ENCODE measurements at places on chromosomes 3 and 15.

DNA sequence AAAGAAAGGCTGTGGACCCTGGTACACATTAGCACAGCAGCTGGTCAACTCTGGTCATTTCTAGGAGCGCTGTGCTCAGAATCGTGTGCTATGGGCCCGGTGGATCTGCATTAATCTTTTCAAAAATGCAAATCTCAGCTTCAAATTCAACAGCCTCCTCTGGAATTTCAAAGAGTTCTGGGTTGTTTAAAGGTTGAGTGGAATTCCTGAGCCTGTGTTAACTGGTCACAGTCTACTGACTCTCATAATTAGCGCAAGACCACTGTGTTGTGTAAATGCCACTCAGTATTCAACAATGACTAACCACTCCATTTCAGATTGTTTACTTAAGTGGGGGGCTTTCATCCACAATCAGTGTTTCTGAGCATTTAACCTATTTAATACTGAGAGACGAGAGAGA, 2.7 kb upstream of the ARNT2 start:
- DNase-seq, result no peak

DNA sequence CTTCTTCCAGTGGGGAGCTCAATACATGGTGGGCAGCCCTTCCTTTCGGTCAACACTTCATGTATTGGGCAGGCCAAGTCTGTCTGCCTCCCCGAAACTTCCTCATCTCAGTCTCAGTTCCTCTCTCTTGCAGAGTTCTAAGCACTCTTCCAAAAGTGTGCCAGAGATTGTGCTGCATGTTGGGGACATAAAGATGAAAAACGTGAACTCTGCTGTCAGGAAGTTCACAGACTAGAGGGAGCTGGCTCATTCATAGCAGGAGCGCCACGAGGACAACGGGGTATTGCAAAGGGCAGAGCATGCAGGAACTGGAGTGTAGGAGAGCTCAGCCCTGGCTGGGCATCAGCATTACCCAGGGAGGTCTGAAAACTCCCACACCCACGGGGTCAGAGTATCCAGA, 15.3 kb upstream of the EPHB3 start:
- DNase-seq, result peak; percentile 91

DNA sequence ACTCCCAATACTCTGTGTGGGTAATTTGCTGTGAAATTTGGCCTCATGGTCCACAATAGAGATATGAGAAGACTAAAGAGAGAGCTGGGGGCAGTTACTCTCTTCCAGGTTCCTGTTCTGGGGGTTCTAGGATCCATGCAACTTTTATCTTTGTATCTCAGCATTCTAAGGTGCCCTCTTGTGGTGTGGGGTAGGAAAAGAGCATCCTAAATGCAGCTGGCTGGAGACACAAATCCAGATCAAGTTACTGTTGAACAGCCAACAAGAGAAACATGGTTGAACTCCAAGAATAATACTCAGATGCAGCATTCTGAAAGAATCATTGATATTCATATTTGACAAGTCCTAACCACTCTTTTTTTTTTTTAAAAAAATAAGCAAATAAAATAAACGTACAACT, 238.2 kb downstream of the GREM1 start:
- peak; percentile 31 for DNase-seq

DNA sequence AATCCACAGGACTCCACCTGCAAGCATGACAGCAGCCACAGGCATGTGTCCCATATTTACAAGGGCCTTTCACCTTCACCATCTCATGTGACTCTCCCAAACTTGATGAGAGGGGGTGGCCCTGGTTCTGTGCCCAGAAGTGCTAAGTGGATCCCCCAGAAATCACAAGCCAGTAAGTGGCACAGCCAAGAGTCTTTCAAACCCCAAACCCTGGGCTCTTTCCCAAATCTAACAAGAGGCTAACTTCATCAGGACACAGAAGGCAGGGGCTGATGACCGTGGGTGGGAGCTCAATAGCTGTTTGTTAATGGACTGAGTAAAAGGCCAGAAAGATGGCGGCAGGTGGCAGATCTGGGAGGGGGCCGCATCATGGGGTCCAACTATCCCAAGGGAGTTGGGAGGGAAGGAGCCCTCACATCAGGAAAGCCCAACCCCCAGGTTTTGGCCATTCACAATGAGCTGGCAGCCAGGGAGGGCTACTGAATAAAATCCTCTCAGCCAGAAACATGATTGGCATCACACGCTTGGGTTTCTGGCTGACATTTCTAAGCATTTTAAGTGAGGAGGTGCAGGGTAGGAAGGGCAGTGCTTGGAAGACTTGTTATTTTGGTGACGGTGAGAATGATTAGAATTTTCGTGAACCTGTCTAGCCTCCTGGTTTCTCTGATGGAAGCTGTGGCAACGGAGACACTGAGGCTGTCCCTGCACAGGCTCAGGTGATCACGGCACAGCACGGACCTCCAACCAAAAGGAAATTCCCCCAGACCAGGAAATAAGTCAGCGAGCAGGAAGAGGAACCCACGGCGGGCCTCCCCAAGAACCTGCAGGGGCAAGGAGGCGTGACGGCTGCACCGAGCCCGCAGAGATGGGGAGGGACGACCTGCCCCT, 109.3 kb downstream of the OXNAD1 start:
- DNase-seq, result no peak

GRCh38 chr15:41790756-41791546, 16.7 kb downstream of the MAPKBP1 start:
- DNase-seq, result no peak

- DNase-seq, result peak; percentile 73
Observed at GRCh38 chr15:68553994-68554720, 24.6 kb upstream of the CORO2B start.

GRCh38 chr15:74283368-74283767, 47.2 kb downstream of the CCDC33 start:
- no peak for DNase-seq

DNA sequence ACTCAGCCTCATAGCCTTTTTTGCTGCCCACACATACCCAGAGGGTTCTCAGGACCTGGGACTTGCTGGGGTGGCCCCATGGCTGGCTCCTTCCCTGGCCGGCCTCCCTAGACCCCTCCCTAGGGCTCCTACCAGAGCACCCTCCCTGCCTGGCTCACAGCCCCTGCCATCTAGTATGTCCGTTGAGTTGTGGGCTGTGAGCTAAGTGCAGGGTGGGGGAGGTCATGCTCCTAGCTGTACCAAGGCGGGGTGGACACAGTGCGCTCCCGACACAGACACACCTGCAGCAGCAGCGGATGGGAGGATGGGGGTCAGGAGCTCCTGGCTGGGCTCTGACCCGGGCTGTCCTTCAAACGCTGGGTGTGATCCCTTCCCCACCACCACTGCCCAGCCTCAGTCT, 41.6 kb downstream of the HMCES start:
- no peak for DNase-seq

- peak; percentile 48 for DNase-seq
Observed at GRCh38 chr15:90860942-90861675, 7.3 kb upstream of the FURIN start.

DNA sequence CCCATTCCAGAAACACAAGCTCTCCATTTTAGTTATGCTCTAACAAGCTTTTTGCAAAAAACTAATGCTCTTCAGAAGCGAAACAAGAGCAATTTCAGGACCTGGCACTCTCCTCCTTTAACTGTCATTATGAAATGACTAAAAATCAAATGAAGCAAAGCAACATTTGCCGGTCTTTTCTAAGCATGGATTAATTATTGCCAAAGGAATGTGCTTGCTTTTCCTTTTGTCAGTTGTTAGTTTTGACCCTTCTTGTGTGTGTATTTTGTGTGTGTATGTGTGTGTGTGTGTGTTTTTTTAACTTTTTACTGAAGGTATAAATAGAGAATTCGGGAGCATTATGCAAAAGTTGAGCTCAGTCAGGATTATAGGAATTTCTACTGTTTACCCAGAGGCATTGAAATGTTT, 509.1 kb downstream of the TUSC7 start:
- no peak for DNase-seq

DNA sequence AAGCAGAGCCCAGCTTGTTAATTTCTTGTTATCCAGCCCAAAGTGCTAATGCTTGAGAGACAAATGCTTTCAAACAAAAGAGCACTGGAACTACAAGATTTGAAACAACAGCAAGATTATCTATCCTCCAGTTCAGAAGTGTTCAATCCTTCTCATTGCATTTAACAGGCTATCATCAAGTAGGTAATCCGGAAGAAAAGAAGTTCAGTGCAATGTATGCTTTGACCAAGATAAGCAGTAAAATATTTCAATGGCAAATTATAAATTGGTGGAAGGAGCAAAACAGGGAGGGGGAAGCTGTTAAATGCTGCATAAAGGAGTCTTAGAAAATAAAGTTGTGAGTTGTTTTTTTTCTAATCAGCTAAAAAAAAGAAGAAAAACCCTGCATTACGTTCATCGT, 8.8 kb downstream of the LRIG1 start:
- DNase-seq, result no peak

DNA sequence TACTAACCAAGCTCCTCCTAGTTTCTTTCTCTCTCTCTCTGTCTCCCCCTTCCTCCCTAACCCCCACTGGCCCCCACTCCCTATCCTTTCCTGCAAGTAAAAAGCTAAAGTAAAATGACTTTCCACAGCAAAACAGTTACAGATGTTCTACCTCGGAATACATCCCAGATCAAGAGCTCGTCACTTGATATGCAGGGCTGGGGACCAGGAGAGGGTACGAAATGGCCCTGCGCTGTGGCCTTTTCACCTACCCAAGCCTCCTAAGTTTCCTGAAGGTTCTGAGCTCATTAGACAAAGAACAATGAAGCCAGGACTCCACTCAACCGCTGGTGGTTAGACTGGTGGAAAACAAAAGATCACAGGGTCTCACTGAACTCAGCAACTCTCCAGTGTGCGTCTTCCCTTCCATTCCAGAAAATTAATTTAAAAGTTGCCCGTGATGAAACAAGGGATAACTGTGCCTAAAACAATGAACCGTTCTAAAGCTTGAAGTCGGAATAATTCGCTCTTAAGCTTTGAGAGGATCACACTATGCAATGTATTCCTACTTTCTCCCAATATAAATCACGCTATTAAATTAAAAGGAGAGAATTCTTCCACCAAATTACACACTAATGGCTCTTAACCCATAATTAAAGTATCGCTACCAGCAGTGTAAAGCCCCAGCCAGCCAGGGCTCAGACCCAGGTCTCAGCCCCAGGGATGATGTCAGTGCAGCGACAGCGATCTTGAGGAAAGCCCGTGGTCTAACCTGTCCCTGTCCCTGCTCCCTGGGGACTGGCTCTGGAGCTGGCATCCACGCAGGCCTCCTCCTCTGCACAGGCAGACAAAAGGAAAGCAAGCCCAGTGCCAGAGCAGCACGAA, 5.0 kb downstream of the VGLL4 start:
- DNase-seq, result no peak

- no peak for DNase-seq
Observed at GRCh38 chr15:66072616-66073361, 180.8 kb downstream of the MEGF11 start.

DNA sequence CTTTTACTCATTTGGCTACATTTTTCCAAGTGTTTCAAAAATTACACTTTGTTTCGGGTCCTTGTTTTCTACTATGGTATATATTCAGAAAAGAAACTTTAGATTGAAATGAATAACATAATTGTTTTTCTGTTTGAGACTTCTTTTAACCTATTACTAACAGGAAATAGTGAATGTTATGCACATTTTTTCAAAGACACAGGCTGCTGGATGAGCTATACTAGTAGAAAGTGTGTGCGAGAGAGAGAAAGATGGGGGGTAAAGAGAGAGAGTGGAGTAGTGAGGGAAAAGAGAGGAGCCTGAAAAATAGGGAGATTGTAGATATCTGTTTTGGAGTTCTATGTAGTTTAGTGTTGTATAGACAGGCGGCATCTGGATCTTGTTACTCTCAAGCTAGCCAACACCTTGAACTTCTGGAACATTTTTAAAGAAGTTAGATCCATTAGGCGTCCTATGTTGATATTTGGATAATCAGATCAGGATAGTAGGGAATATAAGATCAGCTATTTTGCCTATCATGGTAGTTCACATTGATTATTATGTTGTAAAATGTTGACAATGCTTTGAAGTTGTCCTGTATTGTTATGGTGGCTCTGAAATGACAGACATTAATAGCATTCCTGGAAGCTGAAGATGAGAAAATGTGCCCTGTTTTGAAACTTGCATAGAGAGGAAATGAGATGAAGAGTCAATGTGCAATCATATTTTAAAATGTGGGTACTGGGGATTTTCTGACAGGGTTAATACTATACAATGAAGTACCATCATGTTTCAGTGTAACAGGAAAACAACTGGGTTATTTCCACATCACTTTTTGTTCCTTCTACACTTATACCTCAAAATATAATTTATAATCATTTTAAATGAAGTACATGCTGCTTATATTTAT, 2.6 kb downstream of the RBMS3 start:
- no peak for DNase-seq

GRCh38 chr3:66609660-66610561, 109.1 kb upstream of the LRIG1 start:
- no peak for DNase-seq

GRCh38 chr15:95489103-95489502, 841.4 kb upstream of the NR2F2 start:
- no peak for DNase-seq
